ENCODE measurements at places on chromosomes 11 and 22.

GRCh38 chr11:27553186-27553585 lies 46.6 kb upstream of the LIN7C start:
- DNase-seq: no peak

DNA sequence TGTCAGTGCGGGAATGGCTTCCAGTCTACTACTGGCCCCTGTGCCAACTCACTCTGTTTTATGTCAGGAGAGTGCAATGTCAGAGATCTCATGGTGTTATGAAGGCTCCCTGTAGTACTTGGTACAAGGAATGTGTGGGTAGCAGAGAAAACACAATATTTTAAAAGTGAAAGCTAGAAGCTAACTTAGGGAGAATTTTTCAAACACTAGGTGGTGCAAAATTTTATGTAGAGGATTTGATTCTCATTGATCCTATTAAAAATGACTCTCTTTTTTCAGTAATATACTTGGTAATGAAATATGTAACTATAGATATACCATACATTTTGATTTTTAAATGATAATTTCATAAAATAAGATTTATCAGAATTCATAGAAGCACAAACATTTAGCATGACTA lies 134.7 kb downstream of the JRKL start:
- no peak for DNase-seq

GRCh38 chr11:78444726-78445125 lies 27.1 kb upstream of the GAB2 start:
- DNase-seq: no peak

- no peak for DNase-seq
Observed at GRCh38 chr11:115480611-115481010, 23.6 kb downstream of the CADM1 start.

- no peak for DNase-seq
Observed at GRCh38 chr11:61534933-61535839, 26.6 kb downstream of the LRRC10B start.

DNA sequence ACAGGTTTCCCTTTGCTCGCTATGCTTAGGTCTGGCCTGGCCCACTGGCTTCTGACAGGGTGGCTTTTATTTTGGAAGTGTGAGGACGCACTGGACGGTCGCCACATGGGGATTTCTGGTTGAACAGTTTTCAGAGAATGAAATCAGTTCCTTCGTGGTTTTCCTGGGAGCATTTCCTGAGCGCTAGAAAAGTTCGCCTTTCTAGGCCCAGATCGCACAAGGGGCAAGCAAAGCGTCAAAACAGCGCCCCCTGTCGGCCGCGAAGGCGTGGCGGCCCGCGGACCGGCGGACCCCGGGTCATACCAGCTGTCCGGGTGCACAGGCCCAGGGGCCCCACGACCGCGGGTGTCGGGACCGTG lies 12.7 kb upstream of the CYP2R1 start:
- no peak for DNase-seq

GRCh38 chr11:16610213-16610737 lies 128.2 kb upstream of the C11orf58 start:
- DNase-seq: no peak

GRCh38 chr11:60431251-60431650 lies 1.9 kb downstream of the MS4A5 start:
- DNase-seq: no peak

DNA sequence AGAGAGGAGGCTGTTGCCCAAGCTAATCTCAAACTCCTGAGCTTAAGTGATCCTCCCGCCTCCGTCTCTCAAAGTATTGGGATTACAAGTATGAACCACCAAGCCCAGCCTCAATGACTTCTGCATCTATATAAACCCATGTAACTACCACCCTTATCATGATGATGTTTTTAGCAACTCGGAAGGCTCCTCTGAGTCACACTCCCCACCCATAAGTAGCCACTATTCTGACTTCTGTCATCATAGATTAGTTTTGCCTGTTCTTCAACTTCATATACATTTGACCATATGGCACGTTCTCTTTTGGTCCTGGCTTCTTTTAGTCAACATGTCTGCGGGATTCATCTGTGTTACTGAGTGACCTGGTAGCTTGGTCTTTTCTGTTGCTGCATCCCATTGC lies 6.4 kb upstream of the FOSL1 start:
- no peak for DNase-seq

- DNase-seq: no peak
Observed at GRCh38 chr11:74427384-74427886, 29.2 kb upstream of the PGM2L1 start.

- no peak for DNase-seq
Observed at GRCh38 chr11:47466201-47466600, 17.3 kb upstream of the RAPSN start.

DNA sequence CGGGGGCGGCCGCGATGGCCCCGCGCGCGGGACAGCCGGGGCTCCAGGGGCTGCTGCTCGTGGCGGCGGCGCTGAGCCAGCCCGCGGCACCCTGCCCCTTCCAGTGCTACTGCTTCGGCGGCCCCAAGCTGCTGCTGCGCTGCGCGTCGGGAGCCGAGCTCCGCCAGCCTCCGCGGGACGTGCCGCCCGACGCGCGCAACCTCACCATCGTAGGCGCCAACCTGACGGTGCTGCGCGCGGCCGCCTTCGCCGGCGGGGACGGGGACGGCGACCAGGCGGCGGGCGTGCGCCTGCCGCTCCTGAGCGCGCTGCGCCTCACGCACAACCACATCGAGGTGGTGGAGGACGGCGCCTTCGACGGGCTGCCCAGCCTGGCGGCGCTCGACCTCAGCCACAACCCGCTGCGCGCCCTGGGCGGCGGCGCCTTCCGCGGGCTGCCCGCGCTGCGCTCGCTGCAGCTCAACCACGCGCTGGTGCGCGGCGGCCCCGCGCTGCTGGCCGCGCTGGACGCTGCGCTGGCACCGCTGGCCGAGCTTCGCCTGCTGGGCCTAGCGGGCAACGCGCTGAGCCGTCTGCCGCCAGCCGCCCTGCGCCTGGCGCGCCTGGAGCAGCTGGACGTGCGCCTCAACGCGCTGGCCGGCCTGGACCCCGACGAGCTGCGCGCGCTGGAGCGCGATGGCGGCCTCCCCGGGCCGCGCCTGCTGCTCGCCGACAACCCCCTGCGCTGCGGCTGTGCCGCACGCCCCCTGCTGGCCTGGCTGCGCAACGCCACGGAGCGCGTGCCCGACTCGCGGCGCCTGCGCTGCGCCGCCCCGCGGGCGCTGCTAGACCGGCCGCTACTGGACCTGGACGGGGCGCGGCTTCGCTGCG lies 697 bp downstream of the TPBGL start:
- no peak for DNase-seq

DNA sequence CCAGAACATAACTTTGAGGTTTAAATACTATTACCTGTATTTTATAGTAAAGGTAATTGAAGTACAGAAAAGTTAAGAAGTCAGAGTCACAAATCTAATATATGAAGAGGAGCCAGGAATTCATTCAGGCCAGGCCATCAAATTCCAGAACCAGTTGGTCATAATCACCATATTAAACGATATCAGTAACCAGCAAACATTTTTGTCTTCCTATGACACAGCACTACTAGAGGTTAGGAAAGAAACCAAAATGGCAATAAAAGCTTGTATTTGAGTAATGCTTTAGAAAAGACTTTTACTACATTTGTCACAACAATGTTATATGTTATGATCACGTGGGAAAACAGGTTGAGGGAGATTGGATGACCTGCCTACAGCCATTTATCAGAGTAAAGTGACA lies 62.2 kb downstream of the DKK3 start:
- no peak for DNase-seq

DNA sequence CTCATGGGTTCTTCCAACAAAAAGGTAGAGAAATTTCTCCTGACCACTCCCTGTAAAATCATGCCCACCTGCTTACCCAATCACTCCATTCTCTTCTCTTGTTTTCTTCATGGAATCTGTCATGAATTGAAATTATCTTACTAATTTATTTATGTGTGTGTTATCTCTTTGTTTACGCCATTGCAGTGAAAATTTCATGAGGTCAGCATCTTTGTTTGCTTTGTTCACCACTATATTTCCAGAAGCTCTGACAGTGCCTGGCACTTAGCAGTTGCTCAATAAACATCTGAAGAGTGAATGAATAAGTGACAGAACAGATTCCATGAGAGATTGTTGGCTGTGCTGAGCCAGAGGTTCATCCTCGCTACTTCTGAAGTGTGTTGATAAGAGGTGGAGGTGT lies 329.5 kb downstream of the NXPE2 start:
- DNase-seq: no peak

- no peak for DNase-seq
Observed at GRCh38 chr11:64358536-64358906, 441 bp upstream of the RPS6KA4 start.

DNA sequence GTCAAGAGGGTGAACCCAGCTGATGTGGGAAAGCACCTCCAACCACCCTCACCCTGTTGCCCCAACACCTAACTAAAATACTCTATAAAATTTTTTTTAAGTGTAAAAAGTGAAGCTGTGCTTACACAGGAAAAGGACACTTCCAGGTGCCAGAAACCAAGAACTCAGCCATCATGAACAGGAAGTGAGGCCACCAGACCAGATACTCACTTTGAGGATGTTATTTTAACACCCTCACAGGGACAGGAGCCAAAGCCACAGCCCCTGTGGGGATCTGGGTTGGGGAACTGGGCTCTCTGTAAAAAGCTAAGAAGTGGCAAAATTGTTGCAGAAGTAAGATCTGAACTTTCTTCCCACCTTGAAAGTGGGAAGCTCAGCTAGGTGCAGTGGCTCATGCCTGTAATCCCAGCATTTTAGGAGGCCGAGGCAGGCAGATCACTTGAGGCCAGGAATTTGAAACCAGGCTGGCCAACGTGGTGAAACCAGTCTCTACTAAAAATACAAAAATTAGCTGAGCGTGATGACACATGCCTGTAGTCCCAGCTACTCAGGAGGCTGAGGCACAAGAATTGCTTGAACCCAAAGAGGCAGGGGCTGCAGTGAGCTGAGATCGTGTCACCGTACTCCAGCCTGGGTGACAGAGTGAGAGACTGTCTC lies 3.8 kb downstream of the RSPH14 start:
- DNase-seq: no peak

DNA sequence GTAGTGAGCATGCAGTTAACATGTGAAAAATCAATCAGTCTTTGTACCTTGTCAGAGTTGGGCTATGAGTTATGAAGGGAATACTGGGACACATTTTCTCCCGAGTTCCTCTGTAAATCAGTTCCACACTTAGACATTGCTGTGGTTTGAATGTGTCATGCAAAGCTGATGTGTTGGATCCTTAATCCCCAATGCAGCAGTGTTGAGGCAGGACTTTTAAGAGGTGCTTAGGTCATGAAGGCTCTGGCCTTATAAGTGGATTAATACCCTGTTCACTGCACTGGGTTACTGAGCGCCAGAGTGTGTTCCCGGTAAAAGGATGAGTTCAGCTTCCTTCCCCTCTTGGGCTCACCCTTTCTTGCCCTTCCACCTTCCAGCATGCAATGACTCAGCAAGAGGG lies 742.1 kb upstream of the TENM4 start:
- DNase-seq: no peak

DNA sequence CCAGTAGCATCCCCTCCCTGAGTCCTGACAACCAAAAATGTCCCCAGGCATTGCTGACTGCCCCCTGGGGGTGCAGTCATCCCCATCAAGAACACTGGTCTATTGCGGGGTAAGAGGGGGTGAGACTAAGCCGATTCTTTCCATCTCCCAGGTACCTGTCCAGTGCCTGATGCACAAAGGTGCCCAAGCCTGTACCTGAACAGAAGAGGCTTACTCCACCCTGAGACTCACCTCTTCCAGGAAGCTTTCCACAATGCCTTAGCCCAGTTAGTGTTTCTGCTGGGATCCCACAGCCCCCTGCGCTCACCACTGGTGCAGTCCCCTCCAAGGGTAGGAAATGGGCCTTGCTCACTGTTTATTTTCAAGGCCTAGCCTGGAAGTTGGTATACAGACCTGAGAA lies 22.9 kb downstream of the TPST2 start:
- DNase-seq: no peak

- DNase-seq: no peak
Observed at GRCh38 chr11:8239040-8239439, 24.6 kb downstream of the LMO1 start.

DNA sequence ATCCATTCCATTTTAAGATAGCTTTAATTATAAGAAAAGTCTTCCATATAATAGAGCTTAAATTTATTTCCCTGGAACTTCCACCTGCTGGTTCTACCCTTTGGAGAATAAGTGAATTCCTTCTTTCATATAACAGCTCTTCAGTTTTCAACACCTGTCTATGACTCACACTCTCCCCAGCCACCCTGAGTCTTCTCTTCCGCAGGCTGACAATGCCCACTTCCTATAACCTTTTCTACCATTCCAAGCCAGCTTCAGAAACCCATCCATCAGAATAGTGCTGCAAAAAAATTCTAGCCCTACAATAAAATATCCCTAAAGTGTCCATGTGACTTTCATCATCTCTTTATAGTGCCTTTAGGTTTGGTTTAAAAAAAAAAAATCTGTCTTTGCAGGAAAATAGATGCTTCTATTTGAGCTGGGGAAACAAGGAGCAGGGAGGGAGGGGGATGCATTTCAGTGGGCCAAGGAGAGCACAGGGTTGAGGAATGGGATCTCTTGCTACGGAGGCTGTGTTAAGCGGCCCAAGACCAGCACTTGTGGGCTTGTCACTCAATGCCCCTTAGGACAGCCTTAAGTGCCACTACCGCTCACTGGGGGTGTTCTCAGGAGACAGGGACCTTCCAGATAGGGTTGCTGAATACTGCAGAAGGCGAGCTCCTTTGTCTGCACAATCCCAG lies 178.6 kb downstream of the DSCAML1 start:
- DNase-seq: no peak

GRCh38 chr11:7677796-7678201 lies 4.5 kb upstream of the CYB5R2 start:
- no peak for DNase-seq

DNA sequence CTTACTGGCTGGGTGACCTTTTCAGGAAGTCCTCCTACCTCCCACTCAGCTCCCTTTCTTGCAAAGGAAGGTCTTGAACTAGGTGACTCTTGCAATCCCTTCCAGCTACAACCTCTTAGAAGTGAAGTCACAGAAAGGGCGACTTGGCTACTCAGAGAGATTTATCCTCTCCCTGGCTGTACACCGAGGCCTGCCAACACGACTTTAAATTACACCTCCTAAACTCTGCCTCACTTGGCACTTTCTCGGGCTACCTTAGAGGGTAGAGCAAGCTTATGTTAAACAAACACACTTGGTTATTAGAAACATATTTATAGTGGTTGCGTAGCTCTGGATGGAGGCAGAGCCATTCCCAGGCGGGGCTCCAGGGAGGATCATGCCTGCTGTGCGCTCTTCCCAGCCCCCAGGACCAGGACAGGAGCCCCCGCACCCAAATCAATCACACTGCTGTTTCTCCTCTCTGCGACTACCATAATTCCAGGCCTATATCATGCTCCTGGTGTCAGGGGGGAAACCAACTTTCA lies 358.4 kb downstream of the BUD13 start:
- no peak for DNase-seq

DNA sequence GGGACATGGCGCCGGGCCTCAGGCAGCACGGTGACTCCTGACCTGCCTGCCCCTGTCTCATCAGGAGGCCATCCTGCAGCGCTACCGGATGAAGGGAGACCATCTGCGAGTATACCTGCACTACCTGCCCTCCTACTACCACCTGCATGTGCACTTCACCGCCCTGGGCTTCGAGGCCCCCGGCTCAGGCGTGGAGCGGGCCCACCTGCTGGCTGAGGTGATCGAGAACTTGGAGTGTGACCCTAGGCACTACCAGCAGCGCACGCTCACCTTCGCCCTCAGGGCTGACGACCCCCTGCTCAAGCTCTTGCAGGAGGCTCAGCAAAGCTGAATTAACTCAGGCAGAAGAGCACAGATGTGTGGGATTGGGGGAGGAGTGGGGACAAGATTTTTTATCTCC lies 10.2 kb upstream of the ST3GAL4 start:
- DNase-seq: no peak
